ENCODE measurements at places on chromosomes 2 and 18.

DNA sequence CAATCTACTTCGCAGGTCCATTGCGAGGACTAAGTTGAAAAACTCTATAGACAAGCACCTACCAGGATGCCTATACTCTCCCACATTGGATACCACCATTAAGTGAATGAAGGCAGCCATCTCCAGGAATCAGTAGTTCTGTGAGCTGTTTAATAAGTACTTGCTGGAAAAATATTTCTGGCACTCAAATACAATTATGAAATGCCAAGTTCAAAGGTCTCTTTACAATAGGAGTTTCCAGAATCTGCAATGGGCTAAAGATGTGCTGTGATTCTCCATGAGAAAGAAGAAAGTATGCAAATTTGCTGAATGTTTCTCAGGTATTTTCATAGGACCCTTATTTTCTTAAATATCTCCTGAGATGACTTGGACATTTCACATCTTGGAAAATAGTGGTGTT is 103.0 kb downstream of the AP1S3 start:
- DNase-seq, result no peak

DNA sequence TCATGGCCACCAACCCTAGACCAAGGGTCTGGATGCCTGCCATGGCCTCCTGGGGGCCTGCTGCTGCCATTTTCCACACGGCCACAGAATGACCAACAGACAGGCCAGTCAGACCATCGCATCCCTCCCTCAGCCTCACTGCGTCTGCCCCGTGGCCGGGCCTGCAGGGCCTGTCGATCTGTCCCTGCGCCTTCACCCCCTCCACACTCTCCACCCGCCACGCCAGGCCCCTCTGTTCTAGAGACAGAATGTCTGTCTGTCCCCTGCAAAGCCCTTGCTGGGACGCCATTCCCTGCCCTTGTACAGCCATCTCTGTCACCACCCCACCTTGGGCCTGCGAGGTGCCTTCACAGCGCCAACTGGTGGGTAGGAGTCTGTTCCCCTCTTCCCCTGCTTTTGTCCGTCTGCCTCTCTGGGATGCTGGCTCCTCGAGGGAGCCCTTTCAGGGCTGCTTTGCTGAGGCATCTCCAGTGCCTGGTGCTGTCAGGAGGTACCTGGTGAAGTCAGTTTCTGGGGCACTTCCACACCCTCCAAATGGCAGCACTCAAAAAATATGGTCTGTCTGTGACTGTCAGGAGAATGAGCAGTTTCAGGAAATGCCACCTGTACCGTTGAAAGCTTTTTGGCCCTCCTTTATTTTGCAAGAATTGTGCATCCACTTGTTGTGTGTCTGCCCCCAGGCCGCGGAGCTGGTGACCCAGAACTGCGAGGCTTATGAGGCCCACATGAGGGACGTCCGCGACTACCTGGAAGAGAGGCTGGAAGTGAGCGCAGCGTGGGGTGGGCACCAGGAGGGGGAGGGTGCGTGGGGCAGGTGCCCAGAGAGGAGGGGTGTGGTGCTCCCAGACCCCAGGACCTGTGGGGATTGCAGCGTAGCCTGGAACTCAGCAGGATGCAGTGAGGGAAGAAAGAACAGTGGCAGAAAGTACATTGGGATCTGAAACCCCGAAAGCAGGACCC is 6.7 kb upstream of the ESPNL start:
- no peak for DNase-seq

DNA sequence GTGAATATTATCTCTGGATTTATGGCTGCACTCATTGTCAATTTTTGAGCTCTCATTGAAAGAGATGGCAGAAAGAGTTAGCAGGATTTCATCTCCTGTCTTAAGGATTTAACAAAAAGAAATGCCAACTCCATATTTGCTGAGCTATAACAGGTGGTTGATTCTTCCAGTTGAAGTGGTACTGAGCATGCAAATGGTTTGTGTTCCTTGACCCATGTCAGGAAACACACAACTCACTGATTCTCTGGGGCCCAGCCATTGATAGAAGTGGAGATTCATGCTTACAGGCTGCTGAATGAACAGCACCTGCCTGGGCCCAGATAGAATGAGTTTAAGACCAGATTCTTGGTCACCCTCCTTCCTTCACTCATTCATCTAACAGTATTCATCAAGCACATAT is 128.8 kb downstream of the CERS6 start:
- DNase-seq, result peak; percentile 36

GRCh38 chr2:227461811-227462461 is 10.0 kb upstream of the AGFG1 start:
- DNase-seq, result no peak

GRCh38 chr2:60548311-60548710 is 5.1 kb downstream of the BCL11A start:
- no peak for DNase-seq

DNA sequence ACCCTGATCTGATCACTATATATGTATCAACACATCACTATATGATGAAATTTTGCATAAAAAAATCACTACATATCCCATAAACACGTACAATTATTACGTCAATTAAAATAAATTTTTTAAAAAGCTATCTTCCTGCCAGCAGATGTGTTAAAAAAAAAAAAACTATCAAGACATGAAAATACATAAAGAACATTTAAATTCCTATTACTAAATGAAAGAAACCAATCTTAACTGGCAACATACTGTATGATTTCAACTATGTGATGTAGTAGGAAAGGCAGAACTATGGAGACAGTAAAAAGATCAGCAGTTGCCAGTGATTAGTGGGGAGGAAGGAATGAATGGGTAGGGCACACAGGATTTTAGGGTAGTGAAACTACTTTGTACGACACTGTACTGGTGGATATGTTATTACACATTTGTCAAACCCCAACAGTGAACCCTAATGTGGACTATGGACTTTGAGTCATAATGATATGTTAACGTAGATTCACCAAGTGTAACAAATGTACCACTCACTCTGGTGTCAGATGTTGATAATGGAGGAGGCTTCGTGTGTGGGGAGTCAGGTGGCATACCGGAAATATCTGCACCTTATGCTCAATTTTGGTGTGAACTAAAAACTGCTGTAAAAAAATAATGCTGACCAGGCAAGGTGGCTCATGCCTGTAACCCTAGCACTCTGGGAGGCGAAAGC is 27.4 kb downstream of the USP34 start:
- DNase-seq, result peak; percentile 28

DNA sequence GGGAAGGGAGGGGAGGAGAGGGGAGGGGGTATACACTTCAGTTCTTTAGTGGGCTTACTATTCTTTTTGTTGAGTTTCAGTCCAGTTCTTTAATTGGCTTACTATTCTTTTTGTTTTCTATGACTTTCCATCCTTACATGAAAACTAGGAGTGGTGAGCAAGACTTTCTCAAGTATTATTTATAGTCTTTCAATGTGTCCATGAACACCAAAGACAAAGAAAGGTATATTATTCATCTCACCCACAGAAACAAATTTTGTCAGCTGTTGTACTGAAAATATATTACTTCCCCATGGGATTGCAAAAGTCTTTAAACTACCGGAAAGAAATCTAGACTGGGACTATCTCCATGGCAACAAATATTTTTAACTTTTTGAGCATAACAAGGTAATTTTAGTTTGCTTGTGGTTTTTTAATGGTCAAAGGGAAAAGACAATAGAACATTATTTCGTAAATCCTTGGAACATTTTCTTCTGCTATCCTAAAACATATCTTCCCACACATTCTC is 17.6 kb downstream of the ADAM17 start:
- peak; percentile 30 for DNase-seq

GRCh38 chr2:70676301-70677035 is 91.5 kb downstream of the ADD2 start:
- no peak for DNase-seq

DNA sequence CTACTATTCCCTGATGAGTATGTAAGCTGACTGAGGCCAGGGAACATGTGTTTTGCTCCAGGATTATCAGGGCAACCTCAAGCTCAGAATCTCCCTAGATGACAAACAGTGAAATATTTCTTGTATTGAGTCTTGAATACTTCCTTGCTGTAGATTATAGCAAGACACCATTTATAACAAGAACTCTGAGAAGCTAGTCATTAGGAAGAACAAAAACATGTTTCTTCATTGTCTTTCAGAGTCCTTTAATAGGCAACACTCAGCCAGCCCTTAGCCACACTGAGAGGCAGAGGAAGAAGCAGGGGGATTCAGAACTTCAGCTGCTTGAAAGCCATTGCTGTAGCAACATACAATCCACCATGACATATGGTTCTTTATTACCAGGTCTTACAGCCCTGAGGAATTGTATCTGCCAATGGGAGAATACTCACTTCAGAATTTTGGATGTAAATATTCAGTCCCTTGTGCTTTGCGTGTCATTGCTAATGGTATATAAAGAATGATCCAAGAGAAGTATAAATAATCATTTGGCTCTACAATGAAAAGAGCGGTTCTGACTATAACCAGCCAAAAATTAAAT is 117.5 kb upstream of the NCKAP5 start:
- DNase-seq, result no peak

DNA sequence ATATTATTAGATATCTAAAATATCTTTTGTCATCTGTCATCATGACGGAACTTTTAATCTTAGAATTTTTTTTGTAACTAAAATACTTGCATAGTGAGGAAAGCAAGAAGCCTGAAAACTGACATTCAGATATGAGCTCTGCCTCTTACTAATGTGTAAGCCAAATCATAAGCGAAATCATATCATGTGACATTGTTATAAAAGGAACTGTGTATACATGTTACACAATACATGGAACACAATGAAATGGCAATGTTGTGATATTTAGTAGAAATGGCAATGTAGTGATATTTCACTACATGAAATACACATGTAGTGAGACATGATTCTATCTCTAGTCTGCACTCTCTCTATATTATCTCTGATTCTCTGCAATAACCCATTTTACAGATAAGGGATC is 1016.4 kb upstream of the PIK3C3 start:
- no peak for DNase-seq

- DNase-seq, result peak; percentile 68
Observed at GRCh38 chr2:219612577-219613286, 14.7 kb upstream of the SLC4A3 start.

DNA sequence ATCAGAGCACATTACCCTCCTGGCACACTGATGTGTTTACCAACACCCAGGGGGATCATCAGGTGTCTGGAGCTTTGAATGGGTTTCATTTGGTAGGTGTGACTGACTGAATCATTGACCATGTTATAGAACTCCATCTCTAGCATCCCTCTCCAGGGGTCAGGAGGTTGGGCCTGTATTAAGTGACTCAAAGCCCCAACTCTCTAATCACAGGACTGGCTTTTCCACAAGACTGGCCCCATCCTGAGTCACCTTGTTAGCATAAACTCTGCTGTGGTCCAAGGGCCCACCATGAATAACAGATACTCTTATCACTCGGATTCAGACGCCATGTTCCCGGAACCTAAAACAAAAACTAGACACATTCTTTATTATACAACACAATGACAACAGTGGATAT is 125.9 kb upstream of the NDUFV2 start:
- DNase-seq, result no peak

DNA sequence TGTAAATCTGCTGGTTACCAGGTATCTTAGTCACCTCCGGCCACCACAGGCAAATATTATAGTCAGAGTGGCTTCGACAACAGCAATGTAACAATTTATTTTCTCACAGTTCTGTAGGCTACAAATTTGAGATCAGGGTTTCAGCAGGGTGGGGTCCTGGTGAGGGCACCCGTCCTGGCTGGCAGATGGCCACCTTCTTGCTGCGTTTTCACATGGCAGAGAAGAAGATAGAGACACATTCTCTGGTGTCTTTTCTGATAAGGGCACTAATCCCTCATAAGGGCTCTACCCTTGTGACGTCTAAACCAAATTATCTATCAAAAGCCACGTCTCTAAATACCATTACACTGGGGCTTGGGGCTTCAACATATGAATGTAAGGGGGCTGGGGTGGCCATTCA is 843.2 kb upstream of the FANCL start:
- no peak for DNase-seq

DNA sequence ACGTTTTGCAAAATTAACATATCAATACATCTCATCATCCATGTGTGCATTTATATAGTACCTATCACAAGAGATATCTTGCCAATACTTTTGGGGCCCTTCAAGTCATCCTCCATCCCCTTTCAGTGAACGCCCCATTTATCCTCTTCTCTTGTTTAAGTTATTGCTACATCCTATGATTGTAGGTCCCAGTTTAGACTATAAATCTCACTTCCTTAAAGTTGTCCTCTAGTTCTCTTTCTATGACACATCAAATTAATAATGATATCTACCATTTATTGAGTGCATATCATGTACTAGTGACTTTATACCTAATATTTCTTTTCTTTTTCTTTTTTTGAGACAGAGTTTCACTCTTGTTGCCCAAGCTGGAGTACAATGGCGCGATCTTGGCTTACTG is 28.8 kb upstream of the FBXO11 start:
- no peak for DNase-seq

All from germinal center (tissue), 1 donor.